Osteoblast (primary cell): ENCODE measurements at places on chromosomes 7 and 10. TPM values are rescaled to one million over a fixed set of nuclear protein-coding genes. Genes with fewer than 3 reads are reported as not detected.

The GNAT3 gene
- not detected in 2 replicates for total RNA-seq

The UNCX gene
- not detected in 2 replicates for total RNA-seq

- DNase-seq = peak; percentile 42
Measured at GRCh38 chr10:121732656-121733445, 134.6 kb upstream of the FGFR2 start.

- DNase-seq = no peak
Measured at GRCh38 chr7:83984076-83984475, 210.5 kb downstream of the SEMA3A start.

The POLL gene
- 17.1 and 18.5 TPM in 2 replicates for total RNA-seq
